Activated T-cell treated with anti-CD3 and anti-CD28 coated beads, Interleukin-2, amount 50 U/mL, for 72 hours (primary cell): ENCODE measurements at places on chromosomes 2 and 18. TPM values are rescaled to one million over a fixed set of nuclear protein-coding genes. Genes with fewer than 3 reads are reported as not detected.

DYSF gene
- 0.77 TPM for total RNA-seq

RGPD3 gene
- 0.25 TPM for total RNA-seq

FOXD4L1 gene
- total RNA-seq, result 0.12 TPM

DNA sequence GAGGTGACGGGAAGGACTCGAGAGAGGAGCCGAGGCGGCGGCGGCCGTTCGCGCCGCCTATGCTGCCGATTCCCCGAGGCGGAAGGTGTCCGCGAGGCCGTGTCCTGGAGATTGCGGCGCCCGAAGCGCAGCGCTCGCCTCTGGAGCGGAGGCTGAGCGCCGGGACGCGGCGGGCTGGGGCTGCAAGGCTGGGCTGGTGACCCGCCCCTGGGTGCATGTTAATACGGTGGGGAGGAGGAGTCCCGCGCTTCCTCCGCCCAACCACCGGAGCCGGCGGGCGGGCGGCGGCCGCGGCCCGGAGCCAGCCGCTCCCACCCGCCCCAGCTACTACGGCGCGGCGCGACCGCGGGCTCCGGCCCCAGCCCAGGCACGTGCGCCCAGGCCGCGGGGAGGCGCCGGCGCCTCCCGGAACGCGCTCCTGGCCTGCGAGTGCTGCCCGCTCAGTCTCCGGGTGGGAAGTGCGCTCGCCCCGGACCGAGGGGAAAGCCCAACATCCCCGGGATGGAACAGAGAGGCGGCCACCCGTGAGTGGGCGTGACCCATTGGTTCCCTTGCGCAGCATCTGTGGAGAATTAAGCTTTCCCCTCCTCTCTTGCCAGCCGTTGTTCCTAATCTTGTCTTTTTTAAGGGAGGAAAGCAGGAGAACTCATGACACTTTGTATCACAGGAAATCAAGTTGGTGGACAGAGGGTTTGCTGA lies at the start of gene DLGAP1:
TSS of gene DLGAP1 (minus strand) at position 195 of the 699 bp plus-strand sequence.
- DNase-seq, result no peak
- peaks cover 2% of the 10 kb centered on the region for H3K36me3 ChIP-seq
- H3K4me3 ChIP-seq, result peak within 1 kb of the TSS; percentile 60

GRCh38 chr2:191010887-191011885 lies 2.8 kb downstream of the STAT1 start:
- H3K4me1 ChIP-seq, result peaks cover 48% of the 10 kb centered on the region
- H3K27me3 ChIP-seq, result no peaks in the 10 kb centered on the region
- H3K27ac ChIP-seq, result peak overlapping the region; percentile 30
- no peak for DNase-seq
- H3K36me3 ChIP-seq, result peaks cover 22% of the 10 kb centered on the region
- no peak overlapping the region for H3K4me3 ChIP-seq

- no peak overlapping the region for H3K4me3 ChIP-seq
- peaks cover 30% of the 10 kb centered on the region for H3K27me3 ChIP-seq
- DNase-seq, result no peak
- H3K4me1 ChIP-seq, result peaks cover 4% of the 10 kb centered on the region
- no peaks in the 10 kb centered on the region for H3K36me3 ChIP-seq
These were observed 84.7 kb upstream of the NEDD4L start for GRCh38 chr18:57959278-57959677.

DNA sequence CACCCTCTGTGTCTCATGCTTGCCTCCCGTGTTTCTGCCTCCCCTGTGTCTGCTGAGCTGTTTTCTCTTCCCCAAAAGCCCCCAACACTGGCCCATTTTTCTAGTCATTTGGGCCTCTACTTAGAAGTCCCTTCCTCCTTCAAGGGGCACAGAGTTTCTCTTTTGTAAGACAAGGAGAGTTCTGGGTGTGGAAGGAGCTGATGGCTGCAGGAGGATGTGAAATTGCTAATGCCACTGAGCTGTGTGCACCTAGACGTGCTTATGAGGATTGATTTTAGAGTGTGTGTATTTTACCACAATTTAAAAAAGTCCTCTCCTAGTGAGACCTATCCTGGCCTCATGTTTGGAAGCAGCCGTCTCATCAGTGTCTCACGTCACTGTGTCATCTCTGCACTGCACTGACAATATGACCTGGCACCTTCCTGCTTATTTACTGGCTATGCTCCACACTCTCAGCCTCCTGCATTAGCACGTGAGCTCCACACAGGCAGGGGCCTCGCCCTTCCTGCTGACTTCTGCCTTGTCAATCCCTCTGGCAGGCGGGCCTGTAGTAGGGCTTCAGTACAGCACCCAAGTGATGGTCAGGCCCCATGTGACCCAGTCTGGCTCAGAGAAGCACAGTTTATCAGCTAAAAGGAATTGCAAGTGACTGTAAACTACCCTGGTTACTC lies 8.0 kb upstream of the MBP start:
- H3K4me1 ChIP-seq, result peaks cover 37% of the 10 kb centered on the region
- DNase-seq, result peak; percentile 26
- H3K36me3 ChIP-seq, result peaks cover 15% of the 10 kb centered on the region
- no peaks in the 10 kb centered on the region for H3K27me3 ChIP-seq

- no peak overlapping the region for H3K27ac ChIP-seq
- H3K27me3 ChIP-seq, result no peaks in the 10 kb centered on the region
- no peaks in the 10 kb centered on the region for H3K4me1 ChIP-seq
- no peak overlapping the region for H3K4me3 ChIP-seq
These were observed 651.6 kb downstream of the LRRTM4 start for GRCh38 chr2:76870581-76870980.

DNA sequence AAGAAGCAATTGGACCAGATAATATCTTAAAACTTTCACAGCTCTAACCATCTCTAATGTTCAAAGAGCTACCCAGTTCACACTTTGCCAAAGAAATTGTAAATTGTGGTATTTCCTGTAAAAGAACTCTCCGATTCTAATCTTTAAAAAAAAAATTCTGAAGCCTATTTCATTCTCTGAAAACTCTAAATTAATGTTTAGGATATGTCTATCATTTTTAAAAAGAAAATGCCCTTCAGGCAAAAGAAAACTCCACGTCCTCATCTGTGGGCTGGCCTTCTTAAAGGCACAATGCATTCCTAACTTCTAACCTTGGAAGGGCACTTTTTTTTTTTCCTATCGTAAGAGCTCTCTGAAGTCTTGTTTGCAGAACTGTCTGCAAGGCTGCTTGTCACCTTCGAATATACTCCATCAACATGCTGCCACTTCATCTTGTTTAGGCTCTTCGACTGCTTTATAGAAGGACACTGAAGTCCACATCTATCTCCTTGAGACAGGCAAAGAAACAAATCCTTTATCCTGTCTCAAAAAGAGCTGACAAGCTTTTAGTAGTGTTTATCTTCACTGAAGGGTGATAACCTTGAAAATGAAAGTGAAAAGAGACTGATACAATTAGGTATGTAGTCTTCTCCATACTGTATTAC lies 124.3 kb upstream of the SLC39A10 start:
- no peaks in the 10 kb centered on the region for H3K27me3 ChIP-seq
- H3K27ac ChIP-seq, result peak overlapping the region; percentile 99
- peaks cover 75% of the 10 kb centered on the region for H3K4me1 ChIP-seq
- peaks cover 14% of the 10 kb centered on the region for H3K36me3 ChIP-seq
